Inflammatory macrophage treated with lipopolysaccharide for 4 hours (primary cell): ENCODE measurements at places on chromosomes 2 and 18.

- DNase-seq: no peak
Observed at GRCh38 chr2:30096451-30096850, 50.4 kb upstream of the YPEL5 start.

DNA sequence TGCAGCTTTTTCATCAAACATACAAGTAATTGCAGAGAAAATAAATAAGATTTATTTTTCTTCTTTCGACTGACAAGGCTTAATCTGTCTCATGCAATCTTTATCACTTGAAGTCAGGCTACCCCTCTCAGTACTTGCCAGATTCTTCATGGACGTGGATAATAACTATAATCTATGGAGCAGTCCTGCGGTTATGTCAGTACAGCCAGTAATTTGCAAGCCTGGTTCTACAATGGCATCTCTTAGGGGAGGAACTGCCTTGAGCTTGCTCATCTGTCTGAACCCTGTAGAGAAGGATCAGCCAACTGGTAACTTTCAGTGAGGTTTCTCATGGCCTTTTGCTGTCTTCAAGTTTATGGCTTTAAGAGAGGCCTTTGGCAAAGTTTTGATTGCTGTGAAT, 35.5 kb upstream of the LRRTM1 start:
- DNase-seq: no peak

DNA sequence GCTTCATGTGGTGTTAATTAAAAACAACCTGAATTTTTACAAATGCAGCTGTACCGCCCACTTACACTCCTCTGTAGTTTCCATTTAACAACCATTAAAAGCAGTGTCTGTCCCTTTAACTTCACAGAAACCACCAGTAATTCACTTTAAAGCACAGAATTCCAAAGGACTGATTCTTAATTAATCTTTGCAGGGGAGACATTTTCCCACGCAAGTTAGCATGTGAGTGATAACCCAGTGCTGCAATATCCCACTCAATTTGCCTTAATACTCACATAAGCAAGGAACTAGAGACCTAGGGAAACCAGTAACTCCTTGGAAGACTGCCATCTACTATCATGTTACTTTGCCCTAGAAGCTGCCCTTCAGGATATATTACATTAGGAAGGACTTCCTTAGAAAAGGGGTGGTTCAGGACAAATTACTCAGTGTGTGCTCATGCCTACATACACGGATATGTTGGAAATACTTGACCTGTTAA, 102.3 kb downstream of the OSR1 start:
- DNase-seq: no peak

- DNase-seq: no peak
Observed at GRCh38 chr2:126220331-126220730, 435.6 kb upstream of the GYPC start.

DNA sequence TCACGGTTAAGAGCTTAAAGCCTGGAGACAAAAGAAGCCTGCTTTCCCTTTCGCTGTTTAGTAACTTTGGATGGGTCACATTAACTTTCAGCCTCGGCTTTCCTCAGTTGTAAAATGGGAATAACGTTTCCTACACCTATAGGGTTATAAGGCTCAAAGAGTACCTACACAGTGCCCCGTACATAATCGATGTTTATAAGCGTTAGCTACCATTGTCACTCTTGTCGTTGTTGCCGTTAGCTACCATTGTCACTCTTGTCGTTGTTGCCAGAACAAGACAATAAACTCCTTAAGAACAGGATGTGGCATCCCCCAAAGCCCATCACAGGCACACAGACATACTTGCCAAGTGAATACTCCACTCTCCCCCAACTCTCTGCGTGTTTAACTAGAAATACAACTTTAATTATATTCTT, 901 bp upstream of the MFSD6 start:
- no peak for DNase-seq

- DNase-seq: no peak
Observed at GRCh38 chr2:219001577-219002394, 8.6 kb upstream of the CRYBA2 start.

DNA sequence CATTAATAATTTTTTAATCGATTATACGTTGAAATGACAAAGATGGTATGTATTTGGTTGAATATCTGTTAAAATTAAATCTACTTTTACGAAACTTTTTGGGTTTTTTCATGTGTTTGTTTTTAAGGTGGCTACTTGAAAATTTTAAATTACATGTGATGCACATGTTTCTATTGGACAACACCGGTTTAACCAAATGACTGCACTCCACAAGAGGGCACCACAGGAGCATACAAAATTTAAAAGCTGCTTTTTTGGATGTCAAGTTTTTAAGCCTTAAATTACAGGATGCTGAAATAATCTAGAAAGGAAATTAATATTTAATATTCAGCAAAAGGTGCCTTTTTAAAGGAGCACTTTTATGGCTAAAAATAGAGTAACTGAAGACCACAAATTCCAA, 98.7 kb downstream of the ACVR1 start:
- peak; percentile 58 for DNase-seq

DNA sequence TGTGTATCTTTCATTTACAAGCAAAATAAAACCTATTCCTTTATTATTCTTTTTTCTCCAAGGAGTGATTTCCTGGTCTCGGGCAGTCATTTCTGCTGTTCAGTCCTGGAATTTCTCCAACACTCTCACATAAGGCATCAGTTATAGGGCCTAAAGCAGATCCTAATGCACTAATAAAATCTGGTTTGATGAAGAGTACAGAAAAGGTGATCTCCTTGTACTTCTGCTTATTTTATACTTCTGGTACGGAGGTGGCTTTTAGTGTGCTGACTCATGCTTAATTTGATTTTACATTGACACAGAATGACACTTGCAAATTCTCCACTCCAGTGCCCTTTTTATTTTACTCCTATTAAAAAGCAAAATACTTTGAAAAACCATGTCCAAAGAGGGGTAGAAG, 157.4 kb downstream of the DOK6 start:
- DNase-seq: no peak

GRCh38 chr2:183229386-183229785, 105.1 kb downstream of the NUP35 start:
- DNase-seq: no peak

DNA sequence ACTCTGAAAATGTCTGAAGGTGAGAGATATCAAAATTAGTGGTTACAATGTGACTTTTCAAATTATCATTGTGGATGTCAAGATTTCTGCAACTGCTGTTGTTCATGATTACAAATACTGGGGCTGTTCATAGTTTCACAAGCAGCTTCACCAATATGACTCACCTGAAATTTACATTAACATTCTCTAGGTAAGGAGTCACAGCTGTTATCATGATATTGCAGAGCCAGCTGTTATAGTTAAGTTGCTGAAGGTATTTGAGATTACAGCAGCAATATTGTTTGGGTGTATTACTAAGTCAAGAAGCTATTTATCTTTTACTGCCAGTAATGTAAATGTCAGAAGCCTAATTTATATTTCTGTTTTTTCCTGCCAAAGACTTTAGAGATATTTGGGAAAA, 140.0 kb downstream of the MC4R start:
- DNase-seq: no peak

- no peak for DNase-seq
Observed at GRCh38 chr2:220198896-220199295, 571.5 kb downstream of the SLC4A3 start.

GRCh38 chr18:29076645-29077044, 899.7 kb upstream of the CDH2 start:
- DNase-seq: no peak

- no peak for DNase-seq
Observed at GRCh38 chr18:79983253-79983652, 5.1 kb downstream of the TXNL4A start.

DNA sequence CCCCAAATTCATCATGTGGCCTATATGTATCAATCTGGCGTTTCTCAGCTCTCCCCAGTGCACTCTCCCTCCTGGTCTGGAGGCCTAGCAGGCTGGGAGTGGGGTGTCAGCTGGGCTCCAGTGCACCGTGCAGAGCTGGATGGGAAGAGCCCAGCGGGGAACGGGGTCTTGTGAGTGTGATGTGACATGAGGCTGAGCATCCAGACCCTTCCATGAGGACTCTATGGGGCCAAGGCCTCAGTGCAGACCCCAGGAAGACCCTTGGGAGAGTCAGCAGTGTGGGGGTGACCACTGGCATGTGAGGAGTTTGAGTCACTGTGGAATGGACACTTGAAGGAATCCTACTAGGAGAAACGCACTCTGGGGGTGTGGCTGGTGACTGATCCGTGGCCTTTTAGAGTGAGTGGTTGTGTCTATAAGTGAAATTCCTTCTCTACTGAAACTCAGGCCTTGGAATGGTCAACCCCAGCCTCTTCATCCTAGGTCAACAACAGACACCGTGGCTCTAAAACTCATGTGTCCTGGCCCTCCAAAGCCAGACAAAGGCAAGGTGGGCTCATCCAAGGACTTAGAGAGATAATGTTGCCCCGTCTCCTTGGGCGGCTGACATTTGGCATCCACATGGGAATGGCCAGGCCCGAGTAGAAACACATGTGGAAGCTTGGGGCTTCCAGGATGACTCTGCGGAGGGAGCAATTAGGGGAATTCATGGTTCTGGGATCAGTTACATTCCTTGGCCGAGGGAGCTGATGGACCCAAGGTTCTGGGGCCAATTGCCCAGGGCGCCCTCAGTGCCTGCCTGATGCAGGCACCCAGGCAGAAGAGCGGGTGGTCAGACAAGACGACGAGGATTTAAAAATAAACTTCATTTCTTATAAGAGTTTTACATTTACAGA, 156.0 kb upstream of the TWIST2 start:
- DNase-seq: no peak

GRCh38 chr18:64803471-64803870, 654.6 kb upstream of the LINC00305 start:
- no peak for DNase-seq

DNA sequence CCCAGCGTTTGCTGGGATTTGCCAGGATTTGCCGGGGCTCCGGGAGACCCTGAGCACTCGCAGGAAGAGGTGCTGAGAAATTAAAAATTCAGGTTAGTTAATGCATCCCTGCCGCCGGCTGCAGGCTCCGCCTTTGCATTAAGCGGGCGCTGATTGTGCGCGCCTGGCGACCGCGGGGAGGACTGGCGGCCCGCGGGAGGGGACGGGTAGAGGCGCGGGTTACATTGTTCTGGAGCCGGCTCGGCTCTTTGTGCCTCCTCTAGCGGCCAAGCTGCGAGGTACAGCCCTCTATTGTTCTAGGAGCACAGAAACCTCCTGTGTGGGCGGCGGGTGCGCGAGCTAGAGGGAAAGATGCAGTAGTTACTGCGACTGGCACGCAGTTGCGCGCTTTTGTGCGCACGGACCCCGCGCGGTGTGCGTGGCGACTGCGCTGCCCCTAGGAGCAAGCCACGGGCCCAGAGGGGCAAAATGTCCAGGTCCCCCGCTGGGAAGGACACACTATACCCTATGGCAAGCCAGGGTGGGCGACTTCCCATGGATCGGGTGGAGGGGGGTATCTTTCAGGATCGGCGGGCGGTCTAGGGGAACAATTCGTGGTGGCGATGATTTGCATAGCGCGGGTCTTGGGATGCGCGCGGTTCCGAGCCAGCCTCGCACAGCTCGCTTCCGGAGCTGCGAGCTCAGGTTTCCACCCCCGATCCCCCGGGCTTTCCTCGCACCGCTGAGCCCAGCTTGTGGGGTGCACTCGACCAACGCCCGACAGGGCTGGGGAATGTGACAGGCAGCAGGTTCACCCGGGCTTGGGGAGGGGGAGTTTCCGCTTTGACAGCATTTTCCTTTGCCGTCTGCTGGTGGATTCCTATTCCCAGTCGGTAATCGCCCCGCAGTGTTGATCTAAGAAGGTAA, 2.8 kb downstream of the ONECUT2 start:
- peak; percentile 61 for DNase-seq

- DNase-seq: no peak
Observed at GRCh38 chr2:75353131-75353530, 153.8 kb upstream of the TACR1 start.

DNA sequence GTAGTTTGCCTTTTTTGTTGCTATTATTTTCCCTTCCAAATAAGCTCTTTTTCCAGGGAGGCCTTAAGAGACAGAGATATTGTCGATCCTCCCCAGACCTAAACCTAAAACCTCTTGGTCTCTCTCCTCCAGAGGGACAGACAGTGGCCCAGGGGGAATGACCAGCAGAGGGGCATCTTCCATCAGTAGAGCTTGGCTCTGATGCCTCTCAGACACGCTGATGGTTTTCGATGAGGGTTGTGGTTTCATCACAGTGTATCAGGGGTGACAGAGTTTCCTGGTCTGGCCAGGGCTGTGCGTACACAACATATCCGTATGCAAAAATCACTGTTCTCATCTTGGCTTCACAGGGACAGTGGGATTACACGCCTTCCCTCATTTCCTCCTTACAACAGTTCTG, 68.6 kb downstream of the GATA6 start:
- no peak for DNase-seq

DNA sequence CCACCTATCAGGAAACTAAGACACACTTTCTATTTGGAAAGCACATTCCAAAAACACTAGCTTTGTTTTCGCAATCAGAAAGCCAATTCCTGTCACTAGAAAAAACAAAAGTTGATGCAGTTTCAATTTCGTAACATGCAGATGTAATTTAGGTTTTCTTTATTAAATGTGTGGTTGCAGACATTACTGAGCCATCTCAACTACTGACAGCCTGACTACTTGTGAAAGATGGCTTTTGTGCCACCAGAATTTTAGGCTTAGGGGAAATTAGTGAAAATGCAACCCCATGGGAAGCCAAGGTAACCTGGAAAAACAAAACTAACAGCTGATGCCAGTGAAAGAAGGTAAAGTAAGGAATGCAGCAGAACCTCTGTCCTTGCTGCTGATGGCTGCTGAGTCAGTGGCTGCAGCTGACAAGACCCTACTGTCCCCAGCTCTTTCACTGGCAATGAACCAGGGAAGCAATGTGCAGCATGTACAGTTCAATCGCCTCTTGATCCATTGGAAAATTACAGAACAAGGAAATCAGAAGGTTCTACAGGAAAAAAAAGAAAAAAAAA, 34.9 kb downstream of the FEZ2 start:
- peak; percentile 73 for DNase-seq

DNA sequence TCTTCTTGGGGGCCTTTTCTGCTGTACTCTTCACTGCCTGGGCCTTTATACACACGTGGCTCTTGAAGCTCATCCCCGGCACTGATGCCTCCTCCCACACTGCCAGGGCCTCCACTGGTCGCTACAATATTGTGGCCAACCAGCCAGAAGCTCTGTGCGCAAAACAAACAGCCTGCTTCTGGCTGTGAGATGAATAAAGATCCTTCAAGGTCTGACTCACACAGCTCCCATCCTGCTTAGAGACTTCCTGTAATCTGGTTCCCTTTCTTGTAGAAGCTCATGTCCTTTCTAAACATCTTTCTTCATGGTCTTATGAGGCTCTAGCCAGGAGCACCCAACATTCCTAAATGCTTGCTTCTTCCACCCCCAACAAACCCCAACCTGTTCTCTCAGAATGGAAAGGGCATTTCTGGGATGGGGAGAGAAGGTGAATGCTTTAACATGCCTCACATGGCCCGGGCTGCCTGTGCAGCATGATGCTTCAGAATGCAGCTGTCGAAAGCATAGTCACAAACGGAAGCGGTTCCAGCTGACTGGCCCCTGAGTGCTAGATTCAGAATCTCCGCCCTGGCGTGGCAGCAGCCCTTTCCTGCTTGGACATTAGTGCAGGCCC, 24.6 kb downstream of the NRP2 start:
- peak; percentile 96 for DNase-seq
